Activated CD4-positive, CD25-positive, alpha-beta regulatory T cell (primary cell): ENCODE measurements at places on chromosomes 6 and 20.

GRCh38 chr6:144664947-144665346 lies 379.8 kb downstream of the UTRN start:
- no peak for DNase-seq

GRCh38 chr6:44122801-44123200 lies 4.5 kb downstream of the MRPL14 start:
- no peak for DNase-seq

DNA sequence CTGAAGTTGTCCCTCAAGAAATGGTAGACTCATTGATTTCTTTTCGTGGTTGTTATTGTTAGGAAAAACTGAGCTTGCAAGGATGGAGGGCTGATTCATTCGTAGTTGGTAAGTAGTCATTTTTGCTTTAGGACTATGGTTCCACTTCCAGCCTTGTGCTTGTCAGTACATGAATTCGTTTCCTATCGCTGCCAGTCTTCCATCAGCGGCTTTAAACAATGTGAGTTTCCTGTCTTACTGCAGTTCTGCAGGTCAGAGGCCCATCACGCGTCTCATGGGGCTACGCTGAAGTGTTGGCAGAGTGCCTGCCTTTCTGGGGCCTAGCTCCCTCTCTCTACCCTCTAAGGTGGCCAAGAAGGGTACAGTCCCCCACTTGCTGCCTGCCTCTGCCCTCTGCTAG lies 11.4 kb upstream of the MDFI start:
- DNase-seq = no peak

DNA sequence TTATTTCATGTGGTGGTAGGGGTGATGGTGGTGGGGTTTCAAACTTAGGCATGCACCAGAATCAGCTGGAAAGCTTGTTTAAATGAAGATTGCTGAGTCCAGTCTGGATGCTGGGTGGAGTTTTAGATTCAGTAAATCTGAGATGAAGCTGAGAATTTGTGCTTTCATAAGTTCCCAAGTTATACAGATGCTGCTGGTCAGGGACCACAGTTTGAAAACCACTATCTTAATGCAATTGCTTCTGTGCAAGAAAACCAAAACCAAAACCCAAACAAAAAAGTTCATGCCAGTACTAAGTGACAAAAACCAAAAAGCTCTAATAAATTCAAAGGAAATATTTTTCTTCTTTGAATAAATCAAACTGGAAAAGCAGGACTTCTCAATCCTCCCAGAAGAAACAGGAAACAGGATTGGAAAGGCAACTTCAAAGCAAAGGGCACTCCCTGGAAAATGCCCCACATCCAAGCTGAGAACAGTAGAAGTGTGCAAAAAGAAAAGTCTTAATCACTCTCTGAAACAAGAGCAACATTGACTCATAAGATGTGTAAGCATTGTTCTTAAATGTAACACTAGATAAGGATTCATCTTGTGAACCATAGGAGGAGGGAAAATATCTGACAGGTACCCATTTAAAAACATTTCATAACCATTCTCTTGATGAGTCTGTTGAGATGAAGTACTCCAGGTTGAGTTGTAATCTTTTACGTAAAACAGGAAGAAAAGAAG lies 481.5 kb upstream of the HSF2 start:
- no peak for DNase-seq

DNA sequence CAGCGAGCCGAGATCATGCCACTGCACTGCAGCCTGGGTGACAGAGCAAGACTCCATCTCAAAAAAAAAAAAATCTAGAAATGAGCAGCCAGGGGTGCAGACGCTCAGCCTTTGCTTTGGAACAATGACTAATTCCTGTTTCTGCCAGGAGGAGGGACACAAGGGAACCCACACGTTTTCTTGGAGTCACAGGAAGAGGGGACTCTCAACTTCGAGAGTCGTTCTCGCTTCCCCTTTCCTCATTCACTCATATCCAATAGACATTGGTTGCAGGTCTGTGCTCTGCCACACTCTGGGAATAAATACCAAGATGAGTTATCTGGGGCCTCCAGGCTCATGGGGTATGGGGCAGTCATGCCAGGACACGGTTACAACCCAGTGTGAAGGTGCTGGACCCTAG lies 91.5 kb upstream of the RREB1 start:
- no peak for DNase-seq

DNA sequence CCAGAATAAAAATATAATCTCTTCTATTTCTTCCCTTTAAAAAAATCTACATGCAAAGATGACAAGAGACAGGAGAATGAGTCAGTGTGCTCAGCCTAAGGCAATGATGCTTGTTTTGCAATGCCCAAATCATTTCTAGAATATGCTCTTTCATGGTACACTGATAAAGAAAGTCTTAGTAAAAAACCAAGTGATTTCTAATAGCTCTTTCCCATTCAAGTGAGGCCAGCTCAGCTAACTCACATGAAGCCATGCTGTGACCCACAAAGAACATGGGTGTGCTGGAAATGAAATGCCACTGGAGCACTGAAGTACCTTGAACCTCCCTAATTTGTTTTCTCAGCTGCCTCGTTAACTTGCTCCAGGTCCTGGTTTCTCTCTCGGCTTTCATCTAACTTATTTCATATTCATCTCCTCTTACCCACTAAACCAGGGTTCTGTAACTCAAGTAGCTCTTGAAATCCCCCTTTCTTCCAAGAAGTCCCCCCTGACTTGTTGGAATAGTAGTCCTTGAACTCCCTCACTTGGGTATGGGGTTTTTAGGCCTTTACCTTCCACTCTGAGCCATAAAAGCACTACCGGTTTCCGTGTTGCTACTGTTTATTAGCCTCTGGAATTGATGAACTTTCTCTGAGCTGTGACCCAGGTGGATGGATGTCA lies 92.7 kb downstream of the IRF4 start:
- no peak for DNase-seq
